ENCODE measurements at places on chromosomes 6 and 20. TPM values are rescaled to one million over a fixed set of nuclear protein-coding genes. Genes with fewer than 3 reads are reported as not detected.
A peak's percentile ranks its signal among the peaks of the same experiment; 100 is the strongest.

GRCh38 chr20:57609086-57609841 is 11.0 kb downstream of the ZBP1 start:
- H3K4me3 ChIP-seq: no peak overlapping the region
- no peaks in the 10 kb centered on the region for H3K27me3 ChIP-seq
- peaks cover 18% of the 10 kb centered on the region for H3K36me3 ChIP-seq
- H3K4me1 ChIP-seq: peaks cover 13% of the 10 kb centered on the region
- peak; percentile 21 for DNase-seq

DNA sequence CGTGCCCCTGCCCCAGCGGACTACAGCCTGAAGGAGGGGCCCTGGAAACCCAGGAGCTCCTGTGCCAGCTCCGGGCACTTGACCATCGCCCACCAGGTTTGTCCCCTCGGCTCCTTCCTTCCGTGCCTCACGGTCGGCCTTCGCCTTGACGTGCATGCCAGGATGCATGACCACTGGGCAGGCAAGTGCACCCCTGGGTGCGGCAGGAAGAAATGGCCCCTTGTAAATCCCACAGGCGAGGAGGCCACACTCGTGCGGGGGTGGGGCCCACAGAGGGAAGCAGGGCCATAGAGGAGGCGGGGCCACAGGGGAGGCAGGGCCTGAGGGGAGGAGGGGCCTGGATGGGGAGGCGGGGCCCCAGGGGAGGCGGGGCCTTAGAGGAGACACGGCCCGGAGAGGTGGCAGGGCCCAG is 81.7 kb downstream of the YTHDF1 start:
- H3K4me1 ChIP-seq: no peaks in the 10 kb centered on the region
- H3K36me3 ChIP-seq: no peaks in the 10 kb centered on the region
- no peak overlapping the region for H3K4me3 ChIP-seq
- DNase-seq: no peak
- H3K27ac ChIP-seq: no peak overlapping the region

DNA sequence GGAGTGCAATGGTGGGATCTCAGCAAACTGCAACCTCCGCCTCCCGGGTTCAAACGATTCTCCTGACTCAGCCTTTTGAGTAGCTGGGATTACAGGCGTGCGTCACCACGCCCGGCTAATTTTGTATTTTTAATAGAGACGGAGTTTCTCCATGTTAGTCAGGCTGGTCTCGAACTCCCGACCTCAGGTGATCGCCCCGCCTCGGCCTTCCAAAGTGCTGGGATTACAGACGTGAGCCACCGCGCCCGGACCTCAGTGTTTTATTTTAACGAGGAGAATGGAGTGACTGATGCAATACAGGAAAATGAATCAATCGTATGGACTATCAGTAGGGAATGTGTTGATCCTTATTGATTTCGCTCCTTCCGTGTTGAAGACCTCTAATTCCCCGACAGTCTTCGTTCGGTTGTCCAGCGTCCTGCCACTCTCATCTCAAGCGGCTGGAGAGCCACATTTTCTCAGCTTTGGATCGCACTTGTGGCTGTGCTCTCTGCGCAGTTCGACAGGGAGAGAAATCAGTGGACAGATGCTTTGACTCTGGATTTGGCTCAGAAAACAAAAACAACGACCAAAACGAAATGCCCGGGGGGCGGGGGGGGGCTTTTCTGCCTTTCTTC is 166.2 kb downstream of the TRIM27 start:
- H3K27me3 ChIP-seq: peaks cover 3% of the 10 kb centered on the region
- DNase-seq: no peak
- H3K36me3 ChIP-seq: no peaks in the 10 kb centered on the region

GRCh38 chr6:120632975-120633374 is 701.3 kb downstream of the TBC1D32 start:
- H3K27me3 ChIP-seq: no peaks in the 10 kb centered on the region
- no peaks in the 10 kb centered on the region for H3K36me3 ChIP-seq
- no peaks in the 10 kb centered on the region for H3K4me1 ChIP-seq
- H3K27ac ChIP-seq: no peak overlapping the region

- no peak overlapping the region for H3K27ac ChIP-seq
- no peak for DNase-seq
- H3K27me3 ChIP-seq: no peaks in the 10 kb centered on the region
- H3K4me3 ChIP-seq: no peak overlapping the region
- no peaks in the 10 kb centered on the region for H3K4me1 ChIP-seq
- H3K36me3 ChIP-seq: no peaks in the 10 kb centered on the region
Measured at GRCh38 chr6:13049666-13050254, 278.6 kb downstream of the TBC1D7 start.

DNA sequence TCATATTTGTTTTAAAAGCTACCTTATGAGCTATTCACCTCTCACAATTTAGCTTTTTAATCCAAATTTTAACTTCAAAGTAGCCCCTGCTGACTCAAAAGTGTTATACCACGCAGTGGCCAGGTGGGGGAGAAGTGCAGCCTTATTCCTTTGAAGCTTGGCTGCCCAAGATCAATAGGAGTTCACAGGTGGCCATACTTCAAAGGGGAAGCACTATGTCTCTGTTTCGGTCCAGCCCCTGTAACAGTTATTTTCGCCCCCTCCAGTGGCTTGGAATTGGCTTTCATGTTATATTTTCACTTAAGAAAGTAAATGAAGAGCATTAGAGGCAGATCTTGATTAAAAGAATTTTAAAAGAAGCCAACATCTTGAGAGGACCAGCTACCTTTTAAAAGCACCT is 608.4 kb downstream of the EPHA7 start:
- no peaks in the 10 kb centered on the region for H3K36me3 ChIP-seq
- DNase-seq: no peak
- no peak overlapping the region for H3K27ac ChIP-seq
- no peak overlapping the region for H3K4me3 ChIP-seq
- H3K27me3 ChIP-seq: no peaks in the 10 kb centered on the region

GRCh38 chr6:155454471-155454870 is 1.2 kb downstream of the NOX3 start:
- H3K27ac ChIP-seq: no peak overlapping the region
- no peak overlapping the region for H3K4me3 ChIP-seq
- H3K27me3 ChIP-seq: no peaks in the 10 kb centered on the region

DNA sequence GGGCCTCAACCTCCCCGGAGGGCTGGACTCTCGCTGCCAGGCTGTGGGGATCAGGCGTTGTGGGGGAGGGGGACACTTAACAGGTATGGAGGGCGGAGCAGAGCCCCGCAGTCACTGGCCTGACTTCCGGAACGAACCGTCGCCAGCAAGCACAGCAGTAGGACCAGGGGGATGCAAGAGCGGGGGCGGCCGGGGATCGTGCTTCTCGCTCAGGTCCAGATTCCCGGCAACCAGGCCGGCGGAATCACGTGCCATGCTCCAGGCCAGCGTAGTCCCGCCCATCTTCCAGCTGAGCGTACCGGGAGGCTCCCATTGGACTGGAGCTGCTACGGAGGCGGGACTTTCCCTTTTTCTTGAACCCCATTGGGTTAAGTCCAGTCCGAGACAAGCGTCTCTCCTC is 10.0 kb upstream of the POU5F1 start:
- H3K36me3 ChIP-seq: no peaks in the 10 kb centered on the region
- peak overlapping the region; percentile 56 for H3K4me3 ChIP-seq
- peak; percentile 67 for DNase-seq

DNA sequence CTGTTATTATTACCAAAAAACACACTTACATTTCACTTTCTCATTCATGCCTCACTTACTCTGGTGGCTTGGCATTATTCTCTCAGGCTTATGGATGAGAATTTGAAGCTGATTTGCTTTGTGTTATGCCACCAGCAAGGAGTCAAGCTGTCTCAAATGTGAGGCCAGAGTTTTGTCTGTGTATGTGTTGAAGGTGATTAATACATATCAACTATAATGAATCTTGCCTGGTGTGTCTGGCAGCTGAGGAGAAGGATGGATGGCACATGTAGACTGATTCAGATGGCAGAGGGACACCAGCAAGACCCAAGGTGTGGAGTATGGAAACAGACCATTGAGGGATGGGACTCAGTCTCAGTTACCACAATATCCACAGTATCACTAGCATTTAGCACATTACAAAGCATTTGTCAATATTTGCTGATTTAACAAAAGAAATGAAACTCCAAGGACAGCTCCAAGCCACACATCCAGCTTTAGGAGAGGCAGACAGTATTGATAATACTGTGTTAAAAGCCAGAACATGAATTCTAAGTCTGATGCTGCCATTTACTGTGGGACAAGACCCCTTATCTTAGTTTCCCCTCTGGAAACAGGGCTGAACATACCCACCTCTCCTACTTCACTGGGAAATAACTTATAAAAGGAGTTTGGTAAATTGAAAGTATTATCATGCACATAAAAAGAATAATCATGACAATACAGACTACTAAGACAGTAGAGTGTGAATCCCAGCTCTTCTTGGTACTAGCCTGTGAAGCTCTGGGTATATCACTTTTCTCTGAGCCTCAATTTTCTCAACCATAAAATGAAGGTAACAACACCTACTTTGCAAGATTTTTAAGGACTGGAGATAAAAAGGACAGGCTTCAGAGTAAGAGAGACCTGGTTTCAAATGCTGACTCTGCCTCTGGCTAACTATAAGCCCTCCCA is 11.2 kb downstream of the BCL2L1 start:
- H3K4me3 ChIP-seq: no peak overlapping the region
- peaks cover 25% of the 10 kb centered on the region for H3K36me3 ChIP-seq
- H3K4me1 ChIP-seq: peaks cover 70% of the 10 kb centered on the region
- DNase-seq: no peak
- H3K27me3 ChIP-seq: no peaks in the 10 kb centered on the region

The SRMS gene
- not detected for total RNA-seq

The HTR1E gene
- total RNA-seq: not detected

Measured in CD8-positive, alpha-beta memory T cell (primary cell).